ENCODE measurements at places on chromosomes 4 and X.

DNA sequence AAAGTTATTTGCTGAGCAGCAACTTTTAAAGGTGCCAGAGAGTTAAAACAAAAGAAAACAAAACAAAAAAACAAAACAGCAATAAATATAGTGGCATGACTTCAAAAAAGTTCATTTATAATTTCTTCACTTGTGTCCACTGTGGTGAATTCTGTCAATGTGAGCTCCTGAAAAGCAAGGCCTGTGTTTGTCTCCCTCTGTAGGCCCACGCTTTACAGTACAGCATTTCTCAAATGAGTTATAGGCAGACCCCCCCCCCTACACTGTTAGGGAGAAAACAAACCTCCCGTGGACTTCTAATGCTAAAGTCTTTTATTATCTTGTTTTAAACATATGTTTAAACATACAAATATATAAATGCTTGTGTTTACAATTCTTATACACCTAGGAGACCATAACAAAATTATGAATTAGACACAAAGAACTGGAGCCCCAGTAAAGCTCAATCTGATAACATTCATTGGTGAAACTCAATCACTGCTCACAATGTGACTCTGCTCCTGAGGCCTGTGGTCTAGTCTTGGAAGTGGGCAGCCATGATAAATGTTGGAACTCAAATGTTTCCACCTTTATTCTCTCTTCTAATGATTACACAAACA is 47.0 kb upstream of the SCOC start:
- H3K4me1 ChIP-seq, result peaks cover 4% of the 10 kb centered on the region
- H3K36me3 ChIP-seq, result no peaks in the 10 kb centered on the region
- no peak overlapping the region for H3K4me3 ChIP-seq
- no peak overlapping the region for H3K27ac ChIP-seq
- no peaks in the 10 kb centered on the region for H3K27me3 ChIP-seq
- no peak for DNase-seq

GRCh38 chr4:23884261-23884660 is 5.6 kb downstream of the PPARGC1A start:
- no peak for DNase-seq
- H3K27me3 ChIP-seq, result peaks cover 23% of the 10 kb centered on the region
- H3K4me3 ChIP-seq, result no peak overlapping the region
- H3K36me3 ChIP-seq, result no peaks in the 10 kb centered on the region
- H3K4me1 ChIP-seq, result peaks cover 2% of the 10 kb centered on the region

GRCh38 chr4:2274320-2275043 is 12.6 kb upstream of the MXD4 start:
- H3K4me1 ChIP-seq, result no peaks in the 10 kb centered on the region
- no peak overlapping the region for H3K27ac ChIP-seq
- H3K4me3 ChIP-seq, result no peak overlapping the region

DNA sequence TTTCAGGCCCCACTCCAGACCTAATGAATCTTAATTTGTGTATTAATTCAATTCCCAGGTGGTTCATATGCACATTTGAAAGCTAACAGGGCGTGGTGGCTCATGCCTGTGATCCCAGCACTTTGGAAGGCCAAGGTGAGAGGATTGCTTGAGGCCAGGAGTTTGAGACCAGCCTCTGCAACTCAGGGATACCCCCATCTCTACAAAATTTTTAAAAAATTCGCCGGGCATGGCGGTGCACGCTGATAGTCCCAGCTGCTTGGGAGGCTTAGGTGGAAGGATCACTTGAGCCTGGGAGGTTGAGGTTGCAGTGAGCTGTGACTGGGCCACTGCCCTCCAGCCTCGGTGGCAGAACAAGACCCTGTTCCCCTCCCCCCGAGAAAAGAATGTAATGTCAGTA is 31.2 kb downstream of the ADD1 start:
- no peaks in the 10 kb centered on the region for H3K27me3 ChIP-seq
- H3K4me1 ChIP-seq, result peaks cover 37% of the 10 kb centered on the region
- no peak overlapping the region for H3K27ac ChIP-seq
- peaks cover 11% of the 10 kb centered on the region for H3K36me3 ChIP-seq
- no peak overlapping the region for H3K4me3 ChIP-seq

Measured in activated naive CD8-positive, alpha-beta T cell treated with anti-CD3 and anti-CD28 coated beads for 36 hours (primary cell).